ENCODE measurements at places on chromosomes 12 and 14.

DNA sequence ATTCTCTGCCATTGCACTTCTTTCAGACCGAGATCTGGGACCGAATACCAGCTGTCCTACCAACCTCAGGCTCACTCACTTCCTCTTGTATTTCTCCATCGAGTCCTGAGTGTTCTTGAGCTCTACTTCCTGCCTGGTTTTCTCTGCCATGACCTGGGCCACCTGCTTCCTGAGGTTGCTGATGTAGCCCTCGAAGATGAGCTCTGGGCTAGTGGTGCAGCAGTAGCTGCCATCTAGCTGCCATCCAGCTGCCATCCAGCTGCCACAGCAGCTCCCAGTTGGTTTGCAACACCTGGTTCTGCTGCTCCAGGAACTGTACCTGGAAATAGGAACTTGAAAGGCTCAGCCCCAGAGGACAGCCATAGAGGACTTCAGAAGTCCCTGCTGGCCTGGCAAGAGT, 15.0 kb upstream of the KRT73 start:
- H3K27ac ChIP-seq = no peak overlapping the region
- no peaks in the 10 kb centered on the region for H3K27me3 ChIP-seq
- DNase-seq = no peak
- no peaks in the 10 kb centered on the region for H3K36me3 ChIP-seq
- H3K4me1 ChIP-seq = no peaks in the 10 kb centered on the region

GRCh38 chr14:47606566-47606965, 68.8 kb downstream of the MDGA2 start:
- H3K4me1 ChIP-seq = no peaks in the 10 kb centered on the region
- no peak overlapping the region for H3K4me3 ChIP-seq
- no peak overlapping the region for H3K27ac ChIP-seq

- no peak overlapping the region for H3K27ac ChIP-seq
- no peak for DNase-seq
- no peak overlapping the region for H3K4me3 ChIP-seq
- H3K36me3 ChIP-seq = no peaks in the 10 kb centered on the region
- no peaks in the 10 kb centered on the region for H3K27me3 ChIP-seq
These were observed 30.8 kb upstream of the BCL2L14 start for GRCh38 chr12:12039897-12040296.

DNA sequence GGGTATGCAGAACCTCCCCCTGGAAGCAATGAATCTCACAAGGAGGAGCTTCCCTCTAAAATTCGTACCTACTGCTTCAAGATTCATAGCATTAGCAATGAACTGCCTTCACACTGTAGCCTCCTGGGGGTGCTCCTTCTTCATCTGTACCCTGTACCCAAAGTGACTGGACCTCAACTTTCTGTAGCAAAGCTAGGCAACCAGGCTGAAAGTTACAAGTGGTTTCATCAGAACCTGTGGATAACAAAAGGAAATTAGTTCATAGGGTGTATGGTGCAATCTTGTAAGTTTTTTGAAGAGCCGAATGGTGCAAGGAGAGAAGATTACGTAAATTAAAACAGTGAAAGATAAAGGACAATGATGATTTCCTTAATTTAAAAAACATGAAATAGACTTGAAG, 1541.7 kb upstream of the FLRT2 start:
- H3K4me1 ChIP-seq = no peaks in the 10 kb centered on the region
- DNase-seq = no peak
- H3K4me3 ChIP-seq = no peak overlapping the region
- no peaks in the 10 kb centered on the region for H3K27me3 ChIP-seq
- no peak overlapping the region for H3K27ac ChIP-seq

- peaks cover 6% of the 10 kb centered on the region for H3K4me1 ChIP-seq
- H3K27me3 ChIP-seq = no peaks in the 10 kb centered on the region
- no peak overlapping the region for H3K4me3 ChIP-seq
- H3K27ac ChIP-seq = no peak overlapping the region
These were observed 34.2 kb upstream of the DEGS2 start for GRCh38 chr14:100193417-100194357.

- peaks cover 54% of the 10 kb centered on the region for H3K4me1 ChIP-seq
- H3K27ac ChIP-seq = peak overlapping the region; percentile 98
- peak overlapping the region; percentile 81 for H3K4me3 ChIP-seq
- peak; percentile 61 for DNase-seq
These were observed 45.1 kb upstream of the PNMA1 start for GRCh38 chr14:73759183-73759713.

DNA sequence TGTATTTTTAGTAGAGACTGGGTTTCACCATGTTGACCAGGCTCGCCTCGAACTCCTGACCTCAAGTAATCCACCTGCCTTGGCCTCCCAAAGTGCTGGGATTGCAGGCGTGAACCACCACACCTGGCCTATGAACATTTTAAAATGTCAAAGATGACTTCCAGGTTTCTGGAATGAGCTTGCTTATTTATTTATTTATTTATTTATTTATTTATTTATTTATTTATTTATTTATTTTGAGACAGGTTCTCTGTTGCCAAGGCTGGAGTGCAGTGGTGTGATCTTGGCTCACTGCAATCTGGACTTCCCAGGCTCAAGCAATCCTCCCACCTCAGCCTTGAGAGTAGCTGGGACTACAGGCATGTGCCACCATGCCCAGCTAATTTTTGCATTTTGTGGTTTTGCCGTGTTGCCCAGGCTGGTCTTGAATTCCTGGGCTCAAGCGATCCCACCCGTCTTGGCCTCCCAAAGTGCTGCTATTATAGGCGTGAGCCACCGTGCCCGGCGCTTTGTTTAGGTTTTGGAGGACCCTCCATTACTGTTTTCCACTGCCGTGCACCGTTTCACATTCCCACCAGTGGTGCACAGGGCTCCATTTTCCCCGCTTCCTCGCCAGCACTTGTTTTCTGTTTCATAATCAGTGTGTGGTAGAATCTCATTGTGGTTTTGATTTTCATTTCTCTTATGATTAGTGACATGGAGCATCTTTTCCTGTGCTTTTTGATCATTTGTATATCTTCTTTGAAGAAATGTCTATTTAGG, 6.4 kb upstream of the CFAP251 start:
- no peak for DNase-seq
- H3K27me3 ChIP-seq = no peaks in the 10 kb centered on the region
- H3K36me3 ChIP-seq = peaks cover 6% of the 10 kb centered on the region
- H3K4me1 ChIP-seq = no peaks in the 10 kb centered on the region

DNA sequence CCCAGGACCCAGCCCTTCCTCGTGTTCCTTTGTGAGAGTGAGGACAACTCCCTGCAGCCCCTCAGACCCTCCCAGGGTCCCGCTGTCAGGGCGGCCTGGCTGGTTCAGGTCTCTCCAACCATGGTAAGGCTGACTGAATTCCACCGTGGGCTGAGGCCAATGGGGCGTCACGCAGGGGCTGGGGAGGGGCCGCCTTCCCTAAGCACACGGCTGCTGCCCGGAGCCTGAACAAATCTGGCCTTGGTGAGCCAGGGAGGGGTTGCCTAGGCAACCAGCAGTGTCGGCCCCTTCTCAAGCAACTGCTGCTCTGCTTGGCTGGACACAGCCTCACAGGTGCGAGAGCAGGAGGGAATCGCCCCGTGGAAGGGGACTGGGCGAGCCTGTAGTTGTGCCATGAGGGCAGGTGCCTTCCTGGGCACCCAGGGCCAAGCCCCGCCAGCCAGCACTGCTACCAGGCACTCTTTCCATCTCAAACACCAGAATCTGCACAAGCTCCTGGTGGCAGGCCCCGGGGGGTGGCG, 37.0 kb upstream of the GALNT9 start:
- no peak overlapping the region for H3K27ac ChIP-seq
- DNase-seq = no peak
- H3K4me1 ChIP-seq = no peaks in the 10 kb centered on the region

DNA sequence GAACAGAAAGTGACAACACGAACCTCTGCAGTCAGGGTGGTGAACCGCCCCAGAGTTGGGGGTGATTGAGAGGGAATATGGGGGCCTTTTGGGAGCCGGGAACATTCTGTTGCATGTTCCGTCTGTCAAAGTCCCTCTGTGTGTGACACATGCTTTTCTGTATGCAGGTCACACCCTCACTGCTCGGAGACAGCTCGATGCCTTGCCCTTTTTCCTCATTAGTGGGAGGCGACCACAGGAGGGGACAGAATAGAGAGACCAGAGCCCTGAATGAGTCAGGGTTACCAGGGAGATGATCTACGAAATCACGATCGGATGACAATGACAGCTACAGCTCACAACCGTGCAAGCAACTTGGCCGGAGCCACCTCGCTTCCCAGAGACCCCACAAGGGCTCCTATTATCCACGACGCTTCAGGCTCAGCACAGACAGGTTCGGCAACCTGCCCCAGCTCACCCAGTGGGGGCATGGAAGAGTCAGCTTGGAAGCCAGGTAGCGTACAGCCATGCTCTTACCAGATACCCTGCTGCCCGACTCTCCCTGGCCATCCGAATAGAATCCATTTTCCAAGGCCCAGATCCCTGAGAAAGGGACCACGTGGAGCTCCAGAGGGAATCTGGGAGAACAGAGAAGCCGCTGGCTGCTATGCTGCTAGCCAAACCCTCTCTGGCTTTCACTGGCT, 38.8 kb downstream of the TESC start:
- no peak overlapping the region for H3K27ac ChIP-seq
- H3K36me3 ChIP-seq = no peaks in the 10 kb centered on the region
- H3K27me3 ChIP-seq = peaks cover 2% of the 10 kb centered on the region
- no peaks in the 10 kb centered on the region for H3K4me1 ChIP-seq
- no peak for DNase-seq
- H3K4me3 ChIP-seq = no peak overlapping the region

- no peak overlapping the region for H3K4me3 ChIP-seq
- H3K27me3 ChIP-seq = no peaks in the 10 kb centered on the region
- DNase-seq = no peak
- no peaks in the 10 kb centered on the region for H3K36me3 ChIP-seq
- no peaks in the 10 kb centered on the region for H3K4me1 ChIP-seq
These were observed 14.7 kb downstream of the RASAL1 start for GRCh38 chr12:113120670-113121370.

DNA sequence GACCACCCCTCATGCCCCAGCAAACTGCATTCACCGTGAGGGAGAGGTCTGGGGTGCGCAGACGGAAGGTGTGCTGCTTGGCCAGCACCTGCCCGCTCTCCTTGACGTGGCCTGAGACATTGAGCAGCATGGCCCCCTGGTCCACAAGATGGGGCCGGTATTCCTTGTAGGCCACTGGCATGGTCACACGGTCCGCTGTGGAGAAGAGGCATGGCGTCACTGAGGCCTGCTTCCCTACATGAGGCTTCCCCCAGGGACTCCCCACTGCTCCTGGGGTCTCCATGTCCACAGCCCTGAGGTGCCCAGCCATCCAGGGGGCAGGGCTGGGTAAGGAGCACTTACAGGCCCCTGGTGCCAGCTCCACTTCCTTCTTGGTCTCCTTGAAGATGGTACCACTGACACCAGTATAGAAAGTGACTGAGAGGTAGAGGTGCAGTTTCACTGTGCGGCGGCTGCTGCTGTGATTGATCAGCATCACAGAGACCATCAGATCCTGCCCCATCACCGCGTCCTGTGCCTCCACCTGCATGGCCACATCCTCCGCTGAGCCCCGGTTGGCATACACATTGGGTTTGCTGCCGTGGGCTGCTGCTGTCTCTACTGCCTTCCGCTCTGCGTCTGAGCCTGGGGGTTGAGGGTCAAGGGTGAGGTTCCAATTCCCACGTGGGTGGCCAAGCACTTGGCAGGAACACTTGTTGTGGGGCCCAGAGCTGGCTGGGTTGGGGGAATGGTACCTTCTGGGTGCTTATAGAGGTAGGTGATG, 8.2 kb downstream of the TGM1 start:
- DNase-seq = no peak
- H3K27me3 ChIP-seq = no peaks in the 10 kb centered on the region
- H3K36me3 ChIP-seq = no peaks in the 10 kb centered on the region
- H3K27ac ChIP-seq = no peak overlapping the region

DNA sequence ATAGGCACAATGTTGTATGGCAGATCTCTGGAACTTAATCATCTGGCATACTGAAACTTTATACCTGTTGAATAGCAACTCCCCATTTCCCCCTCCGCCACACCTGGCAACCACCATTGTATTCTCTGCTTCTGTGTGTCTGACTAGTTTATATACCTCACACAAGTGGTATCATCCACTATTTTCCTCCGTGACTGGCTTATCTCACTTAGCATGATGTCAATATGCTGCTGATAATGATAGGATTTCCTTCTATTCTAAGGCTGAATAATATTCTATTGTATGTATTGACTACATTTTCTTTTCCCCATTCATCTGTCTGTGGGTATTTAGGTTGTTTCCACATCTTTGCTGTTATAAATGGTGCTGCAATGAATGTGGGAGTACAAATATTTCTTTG, 21.5 kb downstream of the BRMS1L start:
- no peaks in the 10 kb centered on the region for H3K27me3 ChIP-seq
- H3K4me1 ChIP-seq = no peaks in the 10 kb centered on the region

DNA sequence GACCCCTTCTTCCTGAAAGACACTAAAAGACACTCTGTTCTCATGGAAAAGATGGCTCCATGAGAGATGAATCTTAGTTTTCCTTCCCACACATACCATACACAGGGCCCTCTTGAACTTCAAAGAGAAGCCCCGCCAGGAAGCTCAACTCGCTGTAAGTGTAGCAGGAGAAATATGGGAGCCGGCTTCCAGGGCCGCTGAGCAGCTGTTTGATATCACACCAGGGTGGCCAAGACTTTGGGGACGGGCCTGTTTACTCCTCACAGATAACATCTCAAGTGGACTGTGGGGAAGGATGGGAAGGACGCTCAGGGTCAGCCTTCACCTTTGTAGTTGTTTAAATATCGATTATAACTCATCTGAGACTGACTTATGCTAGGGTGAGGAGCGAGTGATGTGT, 235.5 kb upstream of the TBX3 start:
- no peak overlapping the region for H3K4me3 ChIP-seq
- no peak overlapping the region for H3K27ac ChIP-seq
- DNase-seq = no peak
- no peaks in the 10 kb centered on the region for H3K27me3 ChIP-seq

GRCh38 chr14:35114036-35114435, 7.8 kb downstream of the PPP2R3C start:
- peak; percentile 28 for DNase-seq
- no peak overlapping the region for H3K27ac ChIP-seq
- peaks cover 6% of the 10 kb centered on the region for H3K36me3 ChIP-seq
- H3K27me3 ChIP-seq = no peaks in the 10 kb centered on the region
- H3K4me1 ChIP-seq = peaks cover 2% of the 10 kb centered on the region

DNA sequence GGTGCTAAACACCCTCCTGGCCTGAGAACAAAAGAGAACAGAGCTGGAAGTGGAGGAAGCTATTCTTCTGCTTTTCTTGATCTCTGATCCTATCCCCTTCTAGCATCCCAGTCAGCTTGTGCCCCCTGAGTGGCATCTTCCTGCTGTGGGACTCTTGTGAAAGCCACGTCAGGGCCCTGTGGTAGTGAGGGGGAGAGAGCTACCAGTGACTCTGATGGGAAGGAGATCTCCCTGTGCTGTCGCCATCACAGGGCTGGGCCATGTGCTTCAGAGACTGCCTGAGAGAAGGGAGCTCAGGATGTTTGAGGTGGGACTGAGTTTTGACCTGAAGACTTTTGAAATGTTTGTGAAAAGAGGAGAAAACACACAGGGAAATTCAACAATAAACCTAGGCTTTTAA, 107.6 kb upstream of the FUT8 start:
- H3K36me3 ChIP-seq = no peaks in the 10 kb centered on the region
- H3K4me3 ChIP-seq = no peak overlapping the region
- no peak for DNase-seq
- H3K4me1 ChIP-seq = no peaks in the 10 kb centered on the region
